ENCODE measurements at places on chromosomes 12 and 14. TPM values are rescaled to one million over a fixed set of nuclear protein-coding genes. Genes with fewer than 3 reads are reported as not detected.

The FGF6 gene
- total RNA-seq = not detected

GRCh38 chr14:75196468-75196867 is 20.1 kb upstream of the TMED10 start:
- no peaks in the 10 kb centered on the region for H3K36me3 ChIP-seq
- H3K4me3 ChIP-seq = no peak overlapping the region
- H3K27ac ChIP-seq = no peak overlapping the region
- no peaks in the 10 kb centered on the region for H3K27me3 ChIP-seq

GRCh38 chr14:103418481-103418818 is 33.2 kb downstream of the MARK3 start:
- peaks cover 12% of the 10 kb centered on the region for H3K36me3 ChIP-seq
- H3K27ac ChIP-seq = peak overlapping the region; percentile 14
- peaks cover 44% of the 10 kb centered on the region for H3K4me1 ChIP-seq
- no peaks in the 10 kb centered on the region for H3K27me3 ChIP-seq

- peak overlapping the region; percentile 27 for H3K4me3 ChIP-seq
- H3K36me3 ChIP-seq = peaks cover 2% of the 10 kb centered on the region
- no peak overlapping the region for H3K27ac ChIP-seq
- DNase-seq = no peak
- no peaks in the 10 kb centered on the region for H3K27me3 ChIP-seq
- peaks cover 68% of the 10 kb centered on the region for H3K4me1 ChIP-seq
Measured at GRCh38 chr14:103393676-103394626, 8.7 kb downstream of the MARK3 start.

The RNASE1 gene
- total RNA-seq = not detected

DNA sequence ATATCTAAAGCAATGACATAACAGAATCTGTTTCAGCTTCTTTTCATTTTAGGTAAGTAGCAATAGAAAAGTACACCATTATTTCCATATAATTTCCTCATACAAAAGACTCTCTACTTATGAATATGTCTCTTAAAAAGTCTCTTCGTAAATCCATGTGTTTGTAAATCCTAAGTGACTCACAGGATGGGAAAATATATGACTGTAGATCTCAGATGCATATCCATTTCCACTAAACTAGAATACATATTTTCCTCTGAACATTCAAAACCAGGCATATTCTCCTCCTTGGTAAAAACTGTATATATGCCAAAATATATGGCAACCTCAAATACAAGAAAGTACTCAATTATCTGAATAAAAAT is 93.6 kb downstream of the TXNDC16 start:
- peaks cover 24% of the 10 kb centered on the region for H3K36me3 ChIP-seq
- H3K27me3 ChIP-seq = no peaks in the 10 kb centered on the region
- no peak overlapping the region for H3K4me3 ChIP-seq

The SYCP3 gene
- total RNA-seq = not detected

DNA sequence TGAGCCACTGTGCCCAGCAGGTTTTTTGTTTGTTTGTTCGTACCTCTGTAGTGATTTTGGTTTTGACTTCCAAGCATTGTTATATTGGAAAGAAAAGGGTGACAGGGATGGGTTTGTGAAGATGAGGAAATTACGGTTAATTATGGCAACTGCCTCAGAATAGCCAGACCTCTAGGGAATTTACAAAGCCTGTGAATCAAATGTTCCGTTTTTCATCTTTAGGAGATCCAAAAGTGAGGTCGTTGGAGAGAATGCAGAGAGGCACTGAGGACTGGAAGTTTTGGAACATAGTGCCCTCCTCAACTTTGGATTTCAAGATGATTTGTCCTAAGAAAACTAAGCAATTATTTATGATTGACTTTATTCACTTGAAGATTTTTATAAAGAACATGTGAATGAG is 54.5 kb upstream of the EVL start:
- no peaks in the 10 kb centered on the region for H3K27me3 ChIP-seq
- DNase-seq = no peak
- H3K27ac ChIP-seq = no peak overlapping the region
- no peak overlapping the region for H3K4me3 ChIP-seq
- H3K4me1 ChIP-seq = no peaks in the 10 kb centered on the region
- no peaks in the 10 kb centered on the region for H3K36me3 ChIP-seq

The LRRC43 gene
- not detected for total RNA-seq

GRCh38 chr14:64612021-64612380 is 62.2 kb downstream of the PPP1R36 start:
- H3K36me3 ChIP-seq = no peaks in the 10 kb centered on the region
- H3K27ac ChIP-seq = no peak overlapping the region
- H3K4me3 ChIP-seq = no peak overlapping the region
- H3K27me3 ChIP-seq = no peaks in the 10 kb centered on the region
- DNase-seq = no peak

DNA sequence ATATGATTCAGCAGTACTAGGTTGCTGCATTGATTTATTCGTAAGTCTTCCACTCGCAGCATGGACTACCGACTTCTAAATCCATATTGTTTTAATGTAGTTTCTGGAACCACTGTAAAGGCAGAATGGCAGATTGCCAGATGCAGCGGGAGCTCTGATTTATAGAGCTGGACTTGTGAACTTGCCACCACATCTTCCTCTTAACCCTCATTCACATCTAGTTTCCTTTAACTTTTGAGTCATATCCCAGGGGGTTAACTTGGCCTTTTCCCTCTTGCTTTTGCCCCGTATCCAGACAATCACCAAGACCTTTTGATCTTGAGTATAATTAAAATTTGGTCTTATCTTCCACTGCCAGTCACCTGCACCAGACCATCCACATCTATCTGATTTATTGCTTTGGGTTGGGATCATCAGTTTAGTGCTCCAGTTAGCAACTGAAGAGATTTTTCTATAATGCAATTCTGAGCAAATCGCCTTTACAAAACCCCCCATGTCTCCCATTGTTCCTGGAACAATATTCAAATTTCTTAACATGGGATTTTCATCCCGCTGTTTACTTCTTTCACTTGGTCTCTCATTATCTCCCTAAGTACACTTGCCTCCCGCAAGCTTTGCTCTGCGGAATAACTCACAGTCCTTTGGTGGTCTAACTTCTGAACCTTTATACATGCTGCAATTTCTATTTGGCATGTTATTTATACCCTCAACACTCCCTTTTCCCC is 130.5 kb downstream of the ACSS3 start:
- no peak overlapping the region for H3K4me3 ChIP-seq
- no peaks in the 10 kb centered on the region for H3K36me3 ChIP-seq
- no peak overlapping the region for H3K27ac ChIP-seq
- H3K27me3 ChIP-seq = no peaks in the 10 kb centered on the region
- no peak for DNase-seq

GRCh38 chr14:91927191-91927590 is 20.3 kb downstream of the FBLN5 start:
- no peaks in the 10 kb centered on the region for H3K4me1 ChIP-seq
- H3K27ac ChIP-seq = no peak overlapping the region
- H3K36me3 ChIP-seq = no peaks in the 10 kb centered on the region

DNA sequence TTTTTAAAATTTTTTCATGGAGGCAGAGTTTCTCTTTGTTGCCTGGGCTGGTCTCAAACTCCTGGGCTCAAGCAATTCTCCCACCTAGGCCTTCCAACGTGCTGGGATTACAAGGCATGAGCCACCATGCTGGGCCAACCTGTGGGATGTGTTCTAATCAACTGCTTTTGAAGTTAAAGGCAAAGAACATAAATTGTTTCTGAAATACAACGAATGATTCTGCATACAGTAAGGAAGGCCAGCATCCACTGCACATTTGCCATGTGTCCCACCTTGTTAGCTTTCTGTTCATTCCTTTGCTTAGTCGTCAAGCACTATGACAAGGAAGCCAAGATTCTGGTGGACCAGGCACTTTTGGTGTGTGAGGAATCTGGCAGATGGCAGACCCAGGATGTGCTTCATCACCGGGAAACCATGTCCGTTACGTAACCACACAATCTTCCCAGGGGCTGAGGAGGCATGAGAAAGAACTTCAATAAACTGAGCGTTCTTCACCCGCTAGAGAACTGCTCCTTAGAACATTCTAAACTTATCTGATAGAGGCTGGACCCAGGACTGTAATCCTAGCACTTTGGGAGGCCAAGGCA is 24.5 kb downstream of the MOK start:
- no peak for DNase-seq
- H3K27ac ChIP-seq = no peak overlapping the region
- peaks cover 3% of the 10 kb centered on the region for H3K4me1 ChIP-seq
- no peaks in the 10 kb centered on the region for H3K27me3 ChIP-seq
- H3K4me3 ChIP-seq = no peak overlapping the region

The RFLNA gene
- not detected for total RNA-seq

The ANKRD33 gene
- total RNA-seq = not detected

The PPP4R4 gene
- 13.9 TPM for total RNA-seq

The KRT86 gene
- total RNA-seq = not detected

The MORN3 gene
- 2.6 TPM for total RNA-seq

- no peak for DNase-seq
- no peak overlapping the region for H3K27ac ChIP-seq
- no peaks in the 10 kb centered on the region for H3K36me3 ChIP-seq
- H3K4me1 ChIP-seq = no peaks in the 10 kb centered on the region
- no peak overlapping the region for H3K4me3 ChIP-seq
Measured at GRCh38 chr12:130488358-130488710, 150.6 kb downstream of the PIWIL1 start.

GRCh38 chr12:57895389-57896114 is 45.8 kb upstream of the ATP23 start:
- peaks cover 63% of the 10 kb centered on the region for H3K4me1 ChIP-seq
- H3K27ac ChIP-seq = no peak overlapping the region
- H3K27me3 ChIP-seq = no peaks in the 10 kb centered on the region
- peak overlapping the region; percentile 57 for H3K4me3 ChIP-seq

The GSC gene
- total RNA-seq = not detected

The RNASE3 gene
- total RNA-seq = not detected

GRCh38 chr14:24310646-24311604 is at the start of gene LTB4R:
Gene LTB4R (plus strand): TSS chr14:24311502. CDS start chr14:24315652, 4,150 bp downstream.
- H3K4me3 ChIP-seq = peak within 1 kb of the TSS; percentile 71
- peak; percentile 71 for DNase-seq
- peaks cover 24% of the 10 kb centered on the region for H3K36me3 ChIP-seq
- H3K4me1 ChIP-seq = peaks cover 64% of the 10 kb centered on the region
- H3K27ac ChIP-seq = peak within 1 kb of the TSS; percentile 68

GRCh38 chr14:96888593-96888992 is 91.4 kb downstream of the VRK1 start:
- peaks cover 4% of the 10 kb centered on the region for H3K4me1 ChIP-seq
- no peak overlapping the region for H3K27ac ChIP-seq
- no peaks in the 10 kb centered on the region for H3K27me3 ChIP-seq
- no peak for DNase-seq
- no peak overlapping the region for H3K4me3 ChIP-seq

DNA sequence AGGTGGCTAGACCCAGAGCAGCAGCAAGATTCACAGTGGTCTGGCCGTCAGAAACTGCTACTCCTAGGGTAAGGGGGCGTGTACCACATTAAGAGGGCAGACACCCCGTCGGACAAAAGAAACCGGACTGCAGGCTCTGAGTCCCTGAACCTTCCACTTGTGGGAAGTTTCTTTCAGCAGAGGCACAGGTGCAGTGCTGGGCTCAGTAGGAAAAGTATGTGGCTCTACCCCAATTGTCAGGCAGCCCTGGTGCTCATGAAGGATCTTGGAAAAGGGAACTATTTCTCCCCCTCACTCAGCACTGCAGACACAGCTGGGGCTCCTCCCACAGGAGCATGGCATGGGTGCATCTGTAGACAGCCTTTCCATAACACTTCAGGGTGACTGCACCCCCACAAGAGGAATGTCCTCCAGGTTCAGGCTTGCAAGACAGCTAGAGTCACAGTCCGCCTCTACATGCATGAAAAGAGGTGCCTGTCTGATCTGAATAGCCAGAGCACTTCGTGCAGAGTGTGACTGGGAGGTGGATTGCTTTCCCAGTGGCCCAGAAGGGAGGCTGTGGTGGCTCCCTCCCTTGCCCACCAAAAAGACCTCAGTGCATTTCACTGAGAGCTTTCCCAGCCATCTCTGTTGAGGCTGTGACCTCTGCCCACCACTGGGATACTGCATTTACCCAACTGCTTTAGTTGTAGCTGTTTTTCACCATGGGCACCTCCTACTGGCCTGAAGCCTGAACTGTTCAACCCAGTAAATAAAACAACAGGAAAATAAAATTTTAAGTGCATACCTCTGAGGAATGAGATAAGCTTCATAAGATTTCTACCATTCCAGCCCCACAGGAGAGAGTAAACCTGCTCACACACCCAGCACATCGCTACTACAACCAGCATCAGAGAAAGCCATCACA is 14.2 kb downstream of the CEP128 start:
- no peak for DNase-seq
- H3K27me3 ChIP-seq = no peaks in the 10 kb centered on the region
- peaks cover 32% of the 10 kb centered on the region for H3K4me1 ChIP-seq
- no peak overlapping the region for H3K4me3 ChIP-seq

DNA sequence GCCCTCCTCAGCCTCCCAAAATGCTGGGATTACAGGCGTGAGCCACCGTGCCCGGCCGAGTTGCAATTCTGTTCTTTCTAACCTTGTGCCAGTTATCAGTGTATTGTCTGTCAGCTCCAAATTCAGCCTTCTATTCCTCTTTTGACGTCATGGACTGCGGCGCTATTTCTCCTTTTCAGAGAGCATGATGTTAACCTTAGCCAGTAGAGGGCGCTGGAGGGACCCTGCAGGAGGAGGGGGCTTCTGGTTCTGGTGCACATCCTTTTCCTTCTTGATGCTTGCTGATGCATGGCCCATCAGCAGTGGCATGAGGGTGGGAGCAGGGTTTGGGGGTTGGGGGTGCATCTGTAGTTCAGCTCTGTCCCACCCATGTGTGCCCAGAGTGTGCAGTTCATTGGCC is 179.3 kb upstream of the RMST start:
- DNase-seq = peak; percentile 31
- H3K27me3 ChIP-seq = peaks cover 7% of the 10 kb centered on the region
- H3K36me3 ChIP-seq = no peaks in the 10 kb centered on the region
- no peak overlapping the region for H3K27ac ChIP-seq
- no peaks in the 10 kb centered on the region for H3K4me1 ChIP-seq

The OR6C2 gene
- not detected for total RNA-seq

- no peaks in the 10 kb centered on the region for H3K4me1 ChIP-seq
- H3K36me3 ChIP-seq = no peaks in the 10 kb centered on the region
- peak; percentile 24 for DNase-seq
- peaks cover 4% of the 10 kb centered on the region for H3K27me3 ChIP-seq
- no peak overlapping the region for H3K4me3 ChIP-seq
- no peak overlapping the region for H3K27ac ChIP-seq
Measured at GRCh38 chr12:105705765-105706164, 375.3 kb downstream of the C12orf75 start.

The KLRK1 gene
- total RNA-seq = 0.35 TPM

DNA sequence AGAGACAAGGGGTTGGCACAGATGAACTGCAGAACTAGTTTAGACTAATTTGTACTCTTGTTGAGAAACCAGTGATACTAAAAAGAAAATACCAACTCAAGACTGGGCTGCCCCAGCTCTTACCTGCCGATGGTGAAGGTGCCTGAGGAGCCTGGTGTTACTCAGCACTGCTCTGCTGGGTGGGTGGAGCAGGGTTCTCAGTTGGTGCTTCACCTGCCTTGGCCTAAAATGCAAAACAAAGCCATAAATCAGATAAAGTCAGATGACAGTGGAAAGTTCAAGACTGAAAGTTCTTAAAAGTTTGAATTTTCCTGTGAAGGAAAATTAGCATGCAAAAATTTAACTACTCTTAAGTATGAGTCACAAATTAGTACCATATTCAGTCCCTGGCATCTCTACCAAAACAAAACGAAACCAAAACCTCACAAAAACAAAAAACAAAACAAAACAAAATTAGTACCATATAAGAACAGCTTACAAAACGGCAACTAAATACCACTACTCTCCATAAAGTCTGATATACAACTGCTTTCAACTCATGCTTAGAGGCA is 21.9 kb downstream of the YBX3 start:
- H3K27ac ChIP-seq = peak overlapping the region; percentile 76
- H3K36me3 ChIP-seq = peaks cover 49% of the 10 kb centered on the region
- peaks cover 16% of the 10 kb centered on the region for H3K4me1 ChIP-seq
- DNase-seq = peak; percentile 65

Data from activated naive CD4-positive, alpha-beta T cell treated with anti-CD3 and anti-CD28 coated beads for 36 hours (primary cell).